ENCODE measurements at places on chromosomes 16 and 17.

- DNase-seq, result no peak
These were observed 1208.4 kb upstream of the CDH8 start for GRCh38 chr16:63244631-63245030.

GRCh38 chr17:66755101-66755943, 79.6 kb upstream of the CACNG5 start:
- no peak for DNase-seq

DNA sequence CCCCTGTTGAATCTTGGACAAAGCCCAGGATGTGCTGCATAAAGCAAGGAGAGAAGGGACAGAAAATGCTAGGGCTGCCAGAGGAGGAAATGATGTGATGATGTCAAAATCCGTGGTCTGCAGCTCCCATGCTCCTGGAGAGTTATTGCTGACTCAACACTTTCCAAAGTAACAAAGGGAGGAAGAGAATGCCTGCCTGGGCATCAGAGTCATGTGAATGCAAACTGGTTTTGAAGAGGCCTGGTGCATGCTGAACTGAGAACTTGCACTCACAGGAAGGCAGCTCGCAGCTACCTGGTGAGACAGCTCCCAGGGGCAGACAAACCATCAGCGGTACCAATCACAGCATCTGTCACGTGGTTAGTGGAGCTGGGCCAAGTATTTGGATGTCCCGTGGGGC, 2.8 kb downstream of the MARVELD3 start:
- DNase-seq, result no peak

DNA sequence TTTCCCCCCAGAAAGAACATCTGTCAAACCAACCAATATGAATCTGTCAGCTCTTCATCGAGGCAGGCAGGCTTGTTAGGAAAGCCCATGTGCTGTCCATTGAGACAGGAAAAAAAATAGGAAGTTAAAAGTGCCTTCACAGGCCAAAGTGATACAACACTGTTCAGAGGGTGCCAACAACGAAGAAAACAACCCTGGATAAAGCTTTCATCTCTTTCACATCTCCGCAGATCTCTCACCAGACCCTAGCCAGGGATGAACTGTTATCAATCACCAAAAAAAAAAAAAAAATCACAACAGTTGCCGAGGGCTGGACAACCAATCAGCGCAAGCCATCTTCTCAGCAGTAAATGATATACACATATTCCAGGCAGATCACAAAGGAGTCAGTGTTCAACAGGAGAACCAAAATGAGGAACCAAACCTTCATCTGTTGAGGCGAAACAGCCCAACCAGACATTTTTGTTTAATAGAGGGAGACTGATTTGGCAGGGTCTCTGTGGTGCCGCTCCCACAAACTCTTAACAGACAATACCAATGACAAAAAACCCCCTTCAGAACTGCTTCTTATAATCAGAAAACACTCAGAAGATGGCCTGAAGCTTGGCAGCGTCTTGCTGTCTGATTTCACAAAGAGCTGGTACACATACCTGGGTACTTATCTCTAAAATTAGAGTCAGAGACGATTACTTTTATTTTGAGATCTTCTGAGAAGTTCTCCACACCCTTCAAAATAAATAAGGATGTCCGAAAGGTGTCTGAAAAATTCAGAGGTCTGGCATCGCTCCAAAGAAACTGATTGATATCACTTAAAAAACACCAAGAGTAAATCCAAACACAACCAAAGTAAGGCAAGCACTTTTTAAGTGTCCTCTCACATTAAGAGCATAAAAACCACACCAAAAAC, 1.8 kb downstream of the MAP3K14 start:
- DNase-seq, result no peak

- DNase-seq, result no peak
These were observed 6.5 kb downstream of the NFATC3 start for GRCh38 chr16:68091380-68092261.

- DNase-seq, result no peak
These were observed 15.7 kb downstream of the IL34 start for GRCh38 chr16:70661918-70662641.

- DNase-seq, result peak; percentile 35
These were observed 11.5 kb downstream of the CCL16 start for GRCh38 chr17:35969558-35970380.

DNA sequence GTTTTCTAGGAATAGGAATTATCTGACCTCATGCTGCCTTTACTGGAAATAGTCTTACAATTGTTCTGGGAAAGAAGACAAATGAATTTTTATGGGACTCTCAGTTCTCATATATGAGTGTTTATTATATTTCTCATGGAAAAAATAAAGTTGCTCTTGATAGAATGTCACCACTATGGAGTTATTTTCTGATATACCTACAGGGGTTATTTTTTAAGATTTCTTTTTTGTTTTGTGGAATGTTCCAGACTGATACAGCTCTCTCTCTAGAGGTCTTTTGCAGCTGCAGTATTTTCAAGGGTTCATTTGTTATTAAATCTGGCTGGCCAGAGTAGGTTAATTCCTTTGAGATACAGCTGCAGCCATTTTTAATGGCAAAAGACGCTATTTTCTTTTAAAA, 100.7 kb downstream of the ABCA8 start:
- DNase-seq, result no peak

DNA sequence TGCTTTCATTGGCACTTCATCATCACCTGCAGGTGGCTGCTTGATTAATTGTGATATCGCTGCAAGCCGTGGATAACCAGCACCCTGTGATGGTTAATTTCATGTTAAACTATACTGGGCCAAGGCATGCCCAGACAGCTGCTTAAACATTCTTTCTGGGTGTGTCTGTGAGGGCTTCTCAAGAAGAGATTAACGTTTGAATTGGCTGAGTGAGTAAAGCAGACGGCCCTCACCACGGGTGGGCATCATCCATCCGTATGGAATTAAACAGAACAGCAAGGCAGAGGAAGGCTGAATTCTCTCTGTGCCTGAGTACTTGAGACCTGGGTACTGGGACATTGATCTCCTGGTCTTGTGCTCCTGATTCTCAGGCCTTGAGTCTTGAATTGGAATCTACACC, 7.1 kb upstream of the ZNF213 start:
- DNase-seq, result no peak

- no peak for DNase-seq
These were observed 174.3 kb downstream of the XYLT1 start for GRCh38 chr16:17296431-17296830.

DNA sequence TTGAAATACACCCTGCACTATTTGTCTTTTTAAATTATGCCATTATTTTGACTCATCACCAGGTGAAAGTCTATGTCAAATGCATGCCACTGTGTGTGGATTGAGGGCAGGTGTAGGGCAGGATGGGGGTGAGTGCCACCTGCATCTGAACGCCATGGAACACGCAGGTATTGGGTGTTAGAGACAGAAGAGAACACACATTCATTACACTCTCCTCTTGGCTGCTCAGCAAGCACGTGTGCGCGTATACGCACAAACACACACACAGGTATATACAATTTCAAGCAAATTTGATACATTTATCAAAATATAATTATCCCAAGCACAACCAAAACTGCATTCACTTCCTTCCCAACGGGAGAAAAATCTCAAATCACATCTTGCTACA, 268.9 kb downstream of the NTN1 start:
- DNase-seq, result no peak

DNA sequence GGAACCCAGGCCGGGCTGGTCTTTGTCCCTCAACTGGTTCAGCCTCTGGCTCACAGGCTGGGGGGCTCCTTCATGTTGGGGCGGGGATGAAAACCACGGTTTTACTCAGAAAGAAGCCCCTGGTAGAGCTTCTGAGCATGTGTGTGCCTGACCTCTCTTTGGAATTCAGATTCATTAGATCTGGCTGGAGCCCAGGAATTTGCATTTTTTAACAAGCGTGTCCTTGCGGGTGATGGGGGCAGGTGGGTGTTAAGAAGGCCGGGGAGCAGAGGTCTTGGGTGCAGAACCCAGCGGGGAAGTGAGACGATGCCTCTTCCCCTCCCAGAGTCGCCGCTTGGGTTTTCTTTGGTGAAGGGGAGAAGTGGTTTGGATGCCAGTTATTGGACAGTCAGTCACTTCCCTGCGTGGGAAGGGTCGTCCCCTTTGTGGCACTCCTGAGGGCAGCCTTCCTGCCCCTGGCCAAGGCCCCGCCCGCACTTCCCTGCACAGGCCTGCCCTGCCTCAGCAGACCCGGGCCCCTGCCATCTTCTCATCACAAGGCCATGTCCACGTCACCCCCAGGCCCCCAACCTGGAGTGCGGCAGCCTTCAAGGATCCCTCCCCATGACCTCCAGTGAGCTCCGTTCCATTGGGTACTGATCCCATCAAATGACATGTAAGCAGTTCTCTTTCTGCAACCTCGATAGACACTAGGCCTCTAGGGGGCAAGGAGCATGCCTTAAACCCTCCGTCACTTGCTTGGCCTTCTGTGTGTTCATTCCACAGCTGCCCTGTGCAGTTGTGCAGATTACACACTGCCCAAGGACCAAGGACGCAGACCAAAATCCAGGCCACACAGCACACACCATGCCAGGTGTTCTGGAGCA, 177.7 kb upstream of the CIBAR2 start:
- DNase-seq, result no peak

DNA sequence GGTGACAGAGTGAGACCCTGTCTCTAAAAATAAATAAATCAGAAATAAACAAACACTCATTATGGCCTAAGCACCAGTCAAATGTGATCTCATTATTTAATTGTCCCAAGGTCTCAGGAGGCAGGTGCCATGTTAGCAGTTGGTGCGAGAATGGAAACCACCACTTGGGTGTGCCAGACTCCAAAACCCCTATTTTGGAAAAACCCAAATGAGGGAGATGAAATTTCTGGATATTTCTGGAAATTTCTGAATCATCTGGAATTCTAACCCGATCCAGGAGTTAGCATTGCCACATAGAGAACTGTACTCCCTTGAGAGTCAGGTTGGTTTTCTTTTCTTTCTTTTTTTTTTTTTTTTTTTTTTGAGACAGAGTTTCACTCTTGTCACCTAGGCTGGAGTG, 264.0 kb downstream of the XYLT1 start:
- DNase-seq, result no peak

- DNase-seq, result no peak
These were observed 47.9 kb upstream of the MAP3K14 start for GRCh38 chr17:45364531-45365390.

GRCh38 chr17:193841-194806, 12.7 kb upstream of the DOC2B start:
- no peak for DNase-seq

DNA sequence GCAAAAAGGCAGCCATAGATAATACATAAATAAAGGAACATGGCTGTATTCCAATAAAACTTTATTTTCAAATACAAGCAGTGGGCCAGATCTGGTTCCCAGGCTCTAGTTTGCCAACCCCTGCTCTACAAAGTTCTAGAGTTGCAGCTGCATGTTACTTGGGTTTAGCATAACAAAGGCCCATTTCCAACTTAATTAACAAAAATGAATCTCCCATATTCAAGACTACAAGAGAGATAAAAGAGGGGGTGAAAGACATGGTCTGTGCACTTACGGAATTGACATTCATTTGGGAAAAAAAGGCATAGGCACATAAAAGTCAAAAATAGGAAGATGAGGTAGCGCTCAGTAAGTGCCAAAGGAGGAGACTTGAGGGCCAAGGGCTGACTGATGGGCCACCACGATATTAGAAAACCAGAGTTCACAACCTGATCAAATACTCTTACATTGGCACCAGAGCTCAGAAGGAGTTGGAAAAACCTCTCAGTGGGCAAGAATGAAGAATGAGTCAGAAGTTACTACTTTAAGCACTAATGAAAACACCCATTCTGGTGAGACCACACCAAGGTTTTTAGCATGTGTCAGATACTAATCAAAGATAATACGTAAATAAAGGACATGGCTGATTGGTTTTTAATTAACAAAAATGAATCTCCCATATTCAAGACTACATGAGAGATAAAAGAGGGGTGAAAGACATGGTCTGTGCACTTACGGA, 164.0 kb downstream of the VPS53 start:
- DNase-seq, result no peak

GRCh38 chr16:74275031-74275636, 21.5 kb upstream of the PSMD7 start:
- no peak for DNase-seq

GRCh38 chr17:12229335-12229734, 208.7 kb downstream of the MAP2K4 start:
- no peak for DNase-seq

DNA sequence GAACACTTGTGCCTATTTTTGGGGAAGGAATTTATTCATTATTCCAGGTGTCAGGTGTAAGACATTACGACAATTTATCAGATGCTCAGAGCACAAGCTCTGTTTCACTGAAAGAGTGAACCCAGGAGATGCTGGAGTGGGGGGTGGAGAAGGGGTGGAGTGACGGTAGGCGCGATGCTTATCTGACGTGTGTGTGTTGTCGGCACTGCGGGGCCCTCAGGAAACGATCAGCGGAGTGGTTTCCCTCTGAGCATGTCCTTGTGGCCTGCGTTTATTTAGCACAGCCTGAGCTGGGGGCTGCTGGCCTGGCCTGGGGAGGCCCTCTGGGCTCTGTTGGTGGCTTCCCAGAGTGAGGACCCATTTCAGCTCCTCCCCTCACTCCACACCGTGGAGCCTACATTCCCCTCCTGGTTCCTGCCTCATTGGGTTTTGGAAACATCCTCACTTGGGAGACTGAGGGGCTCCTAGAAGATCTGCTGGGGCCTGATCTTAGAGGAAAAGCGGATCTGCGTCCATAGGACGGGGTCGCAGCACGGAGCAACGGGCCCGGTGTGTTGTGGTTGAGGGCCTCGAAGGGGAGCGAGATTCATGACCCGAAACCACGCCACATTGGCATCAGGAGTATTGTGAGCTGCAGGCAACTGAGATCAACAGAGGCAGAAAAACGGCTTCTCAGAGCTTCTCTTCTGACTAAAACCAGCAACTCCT, 19.0 kb upstream of the GNG13 start:
- DNase-seq, result no peak

DNA sequence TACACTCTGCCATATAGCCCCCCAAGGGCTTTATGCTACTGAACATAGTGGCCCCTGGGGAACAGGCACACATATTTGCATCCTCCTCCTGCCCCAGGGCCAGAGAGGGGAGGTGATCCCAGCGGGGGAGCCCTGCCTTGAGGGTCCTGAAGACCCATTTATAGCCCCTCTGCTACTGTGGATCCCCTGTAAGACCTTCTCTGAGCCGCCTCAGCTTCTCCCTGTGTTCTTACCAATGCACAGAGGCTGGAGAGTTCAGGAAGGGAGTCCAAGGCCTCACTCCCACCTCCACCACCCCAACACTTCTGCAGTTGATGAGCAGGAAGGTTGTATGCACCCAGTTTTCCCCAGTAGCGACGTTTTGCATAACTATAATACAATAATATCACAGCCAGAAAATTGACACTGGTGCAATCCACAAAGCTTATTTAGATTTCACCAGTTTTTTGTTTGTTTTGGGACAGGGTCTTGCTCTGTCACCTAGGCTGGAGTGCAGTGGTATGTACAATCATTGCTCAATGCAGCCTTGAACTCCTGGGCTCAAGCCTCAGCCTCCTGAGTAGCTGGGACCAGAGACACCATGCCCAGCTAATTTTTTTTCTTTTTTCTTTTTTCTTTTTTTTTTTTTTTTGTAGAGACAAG, 1.3 kb upstream of the FAM83G start:
- DNase-seq, result no peak

GRCh38 chr17:50317121-50317520, 28.8 kb upstream of the XYLT2 start:
- DNase-seq, result no peak

Measured in GM12892 (cell line).